ENCODE measurements at places on chromosomes 3 and 15.

GRCh38 chr3:58645726-58646125 lies 20.8 kb downstream of the FAM3D start:
- DNase-seq = no peak

DNA sequence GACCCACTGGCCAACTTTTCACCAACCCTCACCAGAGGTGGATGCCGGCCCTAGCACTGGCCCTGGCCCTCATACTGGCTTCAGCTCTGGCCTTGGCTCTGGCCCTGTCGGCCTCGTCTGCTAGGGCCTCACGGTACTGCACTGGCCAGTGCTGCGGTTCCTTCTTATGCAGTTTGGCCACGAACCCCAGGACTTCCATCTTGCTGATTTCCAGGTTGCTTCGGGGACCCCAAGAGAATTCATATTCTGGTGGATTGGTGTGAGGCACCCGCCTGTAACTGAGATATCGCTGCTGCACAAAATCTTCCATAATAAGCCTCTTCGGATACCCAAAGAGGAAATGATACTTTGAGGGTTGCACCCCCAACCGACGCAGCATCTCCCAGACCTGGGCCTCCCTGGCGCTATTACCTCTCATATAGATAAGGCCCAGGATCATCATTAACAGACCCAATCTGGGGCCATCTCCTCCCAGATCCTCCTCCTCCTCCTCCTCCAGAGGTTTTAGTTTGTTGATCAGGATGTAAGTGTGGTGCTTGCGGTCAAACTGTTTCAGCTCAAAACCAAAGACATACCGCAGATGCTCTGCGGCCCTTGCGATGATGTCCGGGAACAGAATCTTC lies 883 bp downstream of the MAGEF1 start:
- DNase-seq = peak; percentile 60

- no peak for DNase-seq
Observed at GRCh38 chr3:169117264-169117663, 546.2 kb downstream of the MECOM start.

- DNase-seq = no peak
Observed at GRCh38 chr3:111362381-111363009, 179.5 kb upstream of the CD96 start.

DNA sequence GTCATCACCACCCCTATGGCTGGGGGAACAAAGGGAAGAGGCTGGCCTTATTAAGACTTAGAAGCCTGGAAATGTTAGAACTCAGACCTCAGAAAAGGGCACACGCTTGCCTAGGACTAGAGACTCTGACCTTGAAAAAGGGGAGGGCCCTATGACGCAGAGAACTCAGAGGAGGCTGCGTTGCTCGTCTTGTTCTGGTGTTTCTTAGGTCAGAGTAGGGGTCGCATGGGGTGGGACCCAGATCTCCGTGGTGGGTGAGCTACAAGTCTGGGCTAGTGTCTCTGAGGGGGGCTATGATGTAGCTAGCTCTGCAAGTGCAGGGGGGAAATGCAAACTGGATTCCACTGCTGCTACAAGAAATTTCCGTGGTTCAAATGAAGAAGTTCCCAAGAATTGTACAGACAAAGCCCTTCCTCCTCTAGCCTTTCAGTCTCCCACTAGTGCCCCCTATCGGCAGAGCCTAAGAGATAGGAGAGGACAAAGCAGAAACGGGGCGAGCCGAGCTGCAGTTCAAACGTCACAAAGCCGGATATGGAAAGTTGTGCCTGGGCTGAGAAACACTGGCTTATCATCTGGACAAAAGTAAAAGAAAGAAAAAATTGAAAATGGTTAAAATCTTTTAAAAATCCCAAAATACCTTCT lies 392.9 kb upstream of the ROBO2 start:
- no peak for DNase-seq

DNA sequence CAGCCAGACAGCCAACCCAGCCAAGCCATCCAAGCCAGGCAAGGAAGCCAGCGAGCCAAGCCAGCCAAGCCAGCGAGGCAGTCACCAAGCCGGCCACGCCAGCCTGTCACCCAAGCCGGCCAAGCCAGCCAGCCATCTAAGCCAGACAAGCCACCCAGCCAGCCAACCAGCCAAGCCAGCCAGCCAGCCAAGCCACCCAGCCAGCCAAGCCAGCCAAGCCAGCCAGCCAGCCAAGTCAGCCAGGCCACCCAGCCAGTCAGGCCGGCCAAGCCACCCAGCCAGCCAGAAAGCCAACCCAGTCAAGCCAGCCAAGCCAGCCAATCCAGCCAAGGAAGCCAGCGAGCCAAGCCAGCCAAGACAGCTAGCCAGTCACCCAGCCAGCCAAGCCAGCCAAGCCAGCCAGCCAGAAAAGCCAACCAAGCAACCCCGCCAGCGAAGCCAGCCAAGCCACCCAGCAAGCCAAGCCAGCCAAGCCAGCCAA lies 201.2 kb downstream of the GOLGA6L6 start:
- DNase-seq = no peak

- no peak for DNase-seq
Observed at GRCh38 chr3:170470063-170471016, 51.7 kb downstream of the CLDN11 start.

DNA sequence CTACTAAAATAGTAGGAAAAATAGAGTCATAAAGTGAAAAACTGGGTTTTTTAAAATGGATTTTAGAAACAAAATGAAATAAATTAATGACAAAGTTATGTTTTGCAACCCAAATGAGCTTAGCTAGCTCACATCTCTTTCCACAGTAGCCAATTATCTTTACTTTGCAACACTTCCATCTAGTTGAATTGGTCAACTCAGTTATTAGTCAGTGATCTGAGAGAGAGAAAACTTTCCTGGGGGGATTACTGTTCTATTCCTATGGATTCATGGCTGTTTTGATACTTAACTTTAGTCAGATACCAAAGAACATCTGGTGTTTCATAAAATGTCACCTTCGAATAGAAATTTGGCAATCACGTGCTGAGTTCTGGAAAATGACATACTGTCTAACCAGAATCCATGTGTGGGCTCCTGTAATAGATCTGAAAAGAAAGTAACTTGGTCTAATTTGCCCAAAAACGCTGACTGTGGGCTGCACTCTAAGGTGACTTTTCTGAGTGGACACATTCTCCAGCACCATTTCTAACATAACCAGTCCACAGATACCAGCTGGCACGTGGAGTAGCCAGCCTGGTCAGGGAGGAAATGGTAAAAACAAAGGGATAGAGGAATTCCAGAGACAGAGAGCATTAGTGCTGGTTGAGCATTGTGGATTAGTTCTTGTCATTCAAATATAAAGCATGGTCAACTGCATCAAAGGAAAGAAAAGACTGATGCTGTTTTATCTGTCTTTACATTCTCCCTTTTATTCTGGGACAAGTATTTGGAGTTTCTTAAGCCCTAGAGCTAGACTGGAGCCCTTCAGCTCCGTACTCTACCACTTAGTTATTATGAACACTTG lies 45.2 kb upstream of the CCDC80 start:
- no peak for DNase-seq

DNA sequence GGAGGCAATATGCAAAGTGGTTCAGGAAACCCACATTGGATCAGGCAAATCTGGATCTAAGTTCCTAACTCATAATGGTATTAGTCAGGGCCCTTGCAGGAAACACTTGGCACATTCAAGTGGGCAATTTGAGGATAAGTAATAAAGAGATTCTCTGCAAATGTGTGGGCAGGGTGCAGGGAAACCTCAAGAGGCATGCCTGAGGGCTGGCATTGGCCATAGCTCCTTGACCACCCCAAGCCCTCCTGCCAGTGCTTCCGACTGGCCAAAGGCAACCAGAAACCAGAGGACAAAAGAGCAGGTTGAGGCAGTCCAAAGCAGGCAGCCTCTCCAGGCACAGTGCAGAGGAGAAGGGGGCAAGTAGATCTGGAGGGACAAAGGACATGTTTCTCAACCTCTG lies 130.8 kb upstream of the SNTN start:
- DNase-seq = no peak

GRCh38 chr15:63970621-63971426 lies 75.5 kb downstream of the DAPK2 start:
- DNase-seq = peak; percentile 70

DNA sequence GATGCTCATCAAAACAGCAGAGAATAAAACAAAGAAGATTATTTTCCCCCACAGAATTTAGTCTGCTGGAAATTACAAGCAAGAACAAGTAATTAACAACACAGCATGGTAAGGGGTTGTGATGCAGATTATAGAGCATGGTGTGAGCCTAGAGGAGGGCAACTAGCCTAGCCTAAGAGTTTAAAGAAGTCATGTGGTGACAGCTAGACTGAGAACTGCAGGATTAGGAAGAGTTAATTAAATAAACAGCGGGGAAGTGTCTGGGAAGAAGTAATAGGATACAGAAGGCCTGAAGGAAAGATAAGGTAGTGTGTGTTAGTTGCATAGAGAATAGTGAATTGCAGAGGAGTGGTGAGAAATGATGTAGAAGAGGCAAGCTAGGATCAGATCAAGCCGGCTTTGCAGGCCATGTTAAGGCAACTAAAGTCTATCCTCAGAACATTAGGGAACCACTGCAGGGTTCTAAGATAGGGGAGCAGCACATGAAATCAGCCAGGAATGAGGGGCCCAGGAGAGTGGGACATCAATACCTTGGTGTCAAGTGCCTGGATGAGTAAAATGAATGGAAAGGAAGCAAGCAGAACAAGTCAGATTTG lies 11.9 kb upstream of the PKM start:
- DNase-seq = no peak

- no peak for DNase-seq
Observed at GRCh38 chr3:22496641-22497040, 706.5 kb upstream of the UBE2E2 start.

DNA sequence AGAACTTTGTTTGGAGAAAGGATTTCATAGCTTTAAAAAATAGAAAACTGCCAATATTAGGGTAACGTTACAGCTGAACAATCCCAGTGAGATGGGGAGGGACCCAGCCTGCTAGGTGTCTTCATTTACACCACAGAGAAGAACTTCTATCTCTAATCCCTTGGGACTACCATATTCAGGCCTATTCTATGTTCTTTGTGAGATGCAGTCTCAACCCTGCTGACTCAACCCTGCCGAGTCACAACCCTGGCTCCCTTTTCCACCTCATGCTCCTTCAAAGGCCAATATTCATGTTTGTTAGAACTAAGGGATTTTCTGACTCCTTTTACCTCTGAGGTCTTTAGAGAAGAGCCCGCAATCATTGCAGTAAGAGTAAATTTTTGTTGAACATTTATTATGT lies 350.5 kb downstream of the EPHB1 start:
- DNase-seq = no peak

GRCh38 chr3:183502237-183503181 lies 53.0 kb downstream of the KLHL6 start:
- DNase-seq = no peak

DNA sequence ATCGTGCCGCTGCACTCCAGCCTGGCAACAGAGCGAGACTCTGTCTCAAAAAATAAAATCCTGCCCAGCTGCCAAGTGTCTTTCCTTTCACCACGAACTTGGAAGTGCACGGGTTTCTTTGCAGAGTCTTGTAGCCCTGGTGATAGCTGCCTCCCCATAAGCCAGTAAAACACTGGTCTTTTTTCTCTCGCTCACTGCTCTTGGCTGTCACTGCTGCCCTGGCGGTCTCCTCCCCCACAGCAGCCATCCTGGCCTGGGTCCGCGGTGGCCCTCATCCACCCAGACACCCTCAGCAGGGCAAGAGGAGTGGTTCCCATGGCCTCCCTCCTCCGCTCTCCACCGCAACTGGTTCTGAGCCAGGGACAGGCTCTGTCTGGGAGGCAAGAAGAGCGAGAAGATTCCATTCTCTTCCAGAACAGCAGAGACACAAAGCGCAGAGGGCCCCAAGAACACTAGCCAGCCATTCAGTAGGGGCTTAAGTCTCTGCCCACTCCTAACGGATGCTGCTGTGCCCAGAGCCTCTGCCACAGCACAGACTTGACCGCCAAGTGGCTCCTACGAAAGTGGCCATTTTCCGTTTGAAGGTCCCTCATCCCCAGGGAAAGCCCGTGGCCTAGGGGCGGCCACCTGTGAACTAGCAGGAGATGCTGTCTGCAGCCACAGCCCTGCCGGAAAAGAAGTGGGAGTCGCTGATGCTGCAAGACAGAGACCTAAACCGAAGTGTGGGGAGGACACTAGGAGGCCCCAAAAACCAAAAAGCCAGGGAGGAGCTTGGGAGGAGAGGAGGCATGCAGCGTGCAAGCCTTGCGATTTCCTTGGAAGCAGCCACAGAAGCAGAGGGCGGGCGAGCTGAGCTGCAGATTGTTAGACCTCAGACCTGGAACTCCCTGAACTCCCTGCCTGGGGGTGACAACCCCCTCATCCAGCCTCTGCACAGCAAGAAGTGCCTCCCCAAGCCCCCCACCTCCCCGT lies 44.1 kb downstream of the KLHL25 start:
- no peak for DNase-seq

DNA sequence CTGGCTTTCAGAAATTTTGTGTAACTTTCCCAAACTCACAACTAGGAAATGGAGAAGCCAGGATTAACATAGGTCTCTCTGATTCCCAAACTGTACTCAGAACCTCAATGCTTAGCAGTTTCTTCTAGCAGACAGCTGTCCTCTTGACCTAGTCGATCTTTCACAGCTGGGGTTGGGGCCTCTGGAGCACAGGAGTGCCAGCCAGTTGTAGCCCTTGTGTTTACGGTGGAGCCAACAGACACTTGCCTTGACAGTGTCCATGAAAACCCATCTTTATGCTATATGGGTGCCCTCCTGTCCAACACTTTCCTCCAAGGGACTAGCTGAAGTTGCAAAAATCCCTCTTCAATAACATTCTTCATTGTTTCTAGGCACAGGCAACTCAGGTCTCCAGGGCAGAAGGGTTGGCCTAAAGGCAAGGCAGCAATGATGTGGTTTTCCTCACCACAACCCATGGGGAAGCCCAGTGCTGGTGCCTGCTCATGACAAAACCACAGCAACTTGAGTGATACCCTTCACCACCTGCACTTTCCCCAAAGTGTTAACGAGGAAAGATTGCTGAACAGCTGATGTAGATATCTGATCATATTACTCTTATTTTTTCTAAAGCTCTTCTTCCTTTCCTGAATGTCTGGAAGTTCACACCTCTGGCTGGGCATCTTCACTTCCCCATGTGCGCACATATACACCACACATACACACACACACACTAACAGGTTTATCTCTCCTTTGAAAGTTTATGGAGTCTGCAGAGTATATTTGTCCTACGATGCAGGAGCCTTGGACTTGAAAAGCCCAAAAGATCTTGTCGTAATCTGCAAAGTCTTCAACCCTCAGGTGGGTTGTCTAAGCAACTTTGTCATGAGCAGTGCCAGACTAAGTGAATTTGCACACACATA lies 11.0 kb upstream of the KNG1 start:
- DNase-seq = peak; percentile 76

GRCh38 chr15:71066983-71067382 lies 48.3 kb upstream of the THSD4 start:
- no peak for DNase-seq

GRCh38 chr3:70703305-70704102 lies 391.1 kb upstream of the MDFIC2 start:
- DNase-seq = no peak

GRCh38 chr3:188133219-188133618 lies 20.7 kb upstream of the LPP start:
- DNase-seq = no peak

- DNase-seq = peak; percentile 16
Observed at GRCh38 chr15:39427705-39428104, 153.2 kb upstream of the THBS1 start.

- no peak for DNase-seq
Observed at GRCh38 chr3:45896956-45897355, 10.6 kb downstream of the CCR9 start.

All from activated CD4-positive, alpha-beta T cell treated with anti-CD3 and anti-CD28 coated beads, Interleukin-2, amount 50 U/mL, for 16 hours (primary cell).